Suppressor macrophage (primary cell): ENCODE measurements at places on chromosomes 2 and 18.
A peak's percentile ranks its signal among the peaks of the same experiment; 100 is the strongest.

DNA sequence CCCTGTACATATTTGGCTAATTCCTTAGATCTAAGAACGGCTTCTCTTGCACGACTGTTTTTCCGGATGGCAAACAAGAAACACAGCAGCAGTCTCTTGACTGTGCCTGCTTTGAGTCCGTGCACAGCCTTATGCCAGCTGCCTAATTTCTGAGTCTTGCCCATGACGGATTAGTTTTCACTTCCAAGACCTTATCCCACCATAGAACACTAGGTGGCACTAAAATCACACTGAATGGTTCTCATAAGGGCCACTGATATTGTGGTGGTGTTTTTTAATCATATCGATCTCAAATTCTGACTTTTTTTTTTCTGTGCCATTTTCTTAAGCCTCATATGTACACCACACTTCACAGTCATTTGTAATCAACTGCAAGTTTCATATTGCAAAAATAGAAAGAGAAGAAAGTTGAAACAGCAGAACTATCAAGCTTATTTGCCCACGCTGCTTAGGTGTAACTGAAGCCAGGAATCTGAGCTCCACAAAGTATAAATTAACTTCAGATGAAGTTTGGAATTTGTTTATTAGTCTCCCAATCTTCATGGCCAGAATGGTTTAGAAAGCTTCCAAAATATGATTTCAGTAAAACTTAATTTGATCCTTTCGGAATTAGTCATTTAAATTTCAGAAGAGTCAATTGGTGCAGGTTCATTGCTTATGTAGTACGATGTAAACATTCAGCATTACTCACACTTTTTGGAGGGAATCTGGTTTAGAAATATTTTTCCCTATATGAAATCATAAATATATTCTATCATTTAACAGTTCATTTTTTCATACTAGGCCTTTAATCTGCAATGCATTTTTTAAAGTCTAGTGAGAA, 45.5 kb upstream of the SCN7A start:
- DNase-seq: peak; percentile 66

GRCh38 chr2:203758841-203759689, 52.6 kb downstream of the CD28 start:
- DNase-seq: no peak

- no peak for DNase-seq
Observed at GRCh38 chr2:129705085-129705484, 274.4 kb upstream of the RAB6C start.

DNA sequence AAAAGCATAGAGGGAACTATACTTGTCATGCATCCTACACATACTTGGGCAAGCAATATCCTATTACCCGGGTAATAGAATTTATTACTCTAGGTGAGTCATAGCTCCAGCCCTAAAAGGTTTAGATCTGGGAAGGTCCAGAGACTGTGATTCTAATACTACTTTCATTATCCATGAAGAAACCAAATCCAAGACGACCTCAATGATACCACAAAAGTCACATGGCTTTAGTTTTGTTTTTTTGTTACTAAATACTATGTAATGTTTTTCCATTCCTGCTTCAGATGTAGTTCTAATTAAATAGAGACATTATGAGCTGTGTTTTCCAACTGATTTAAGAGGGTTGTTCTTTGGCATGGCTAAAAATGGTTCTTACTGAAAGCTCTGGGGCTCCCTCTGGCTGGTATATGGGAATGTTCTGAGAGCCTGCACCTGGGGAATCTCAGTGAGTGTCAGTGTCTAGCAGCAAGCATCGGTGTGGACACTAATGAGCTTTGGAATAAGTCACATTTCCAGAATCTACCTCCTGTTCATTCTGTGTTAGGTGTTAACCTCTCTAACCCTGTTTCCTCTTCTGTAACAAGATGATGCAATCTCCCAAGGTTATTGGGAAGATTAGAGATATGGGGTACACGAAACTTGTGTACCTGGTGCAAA, 20.5 kb upstream of the IL1RL2 start:
- DNase-seq: peak; percentile 41

GRCh38 chr2:96143231-96143847, 1.9 kb downstream of the DUSP2 start:
- no peak for DNase-seq

- no peak for DNase-seq
Observed at GRCh38 chr2:168480356-168480755, 24.3 kb downstream of the CERS6 start.

DNA sequence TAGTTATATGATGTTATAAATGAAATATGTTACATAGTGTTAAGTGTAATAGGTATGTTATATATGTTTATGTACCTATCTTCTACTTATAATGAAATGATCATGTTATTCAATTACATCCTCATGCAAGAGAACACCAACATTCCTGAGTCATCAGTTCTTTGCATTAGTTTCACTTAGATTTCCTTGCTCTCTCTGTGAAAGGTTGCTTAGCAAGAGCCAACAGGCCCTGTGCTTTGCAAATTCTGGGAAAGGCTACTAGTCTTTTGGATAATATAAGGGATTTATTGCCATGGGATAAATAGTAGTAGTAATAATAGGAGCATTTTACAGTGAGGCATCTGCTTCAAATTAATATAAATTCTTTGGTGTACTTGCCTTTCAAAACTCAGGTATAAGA, 274.8 kb downstream of the SP3 start:
- no peak for DNase-seq

- peak; percentile 96 for DNase-seq
Observed at GRCh38 chr2:203535078-203535783, at the start of gene RAPH1. Gene RAPH1 (minus strand): TSS chr2:203535301. CDS start chr2:203495353, 39,948 bp downstream.

DNA sequence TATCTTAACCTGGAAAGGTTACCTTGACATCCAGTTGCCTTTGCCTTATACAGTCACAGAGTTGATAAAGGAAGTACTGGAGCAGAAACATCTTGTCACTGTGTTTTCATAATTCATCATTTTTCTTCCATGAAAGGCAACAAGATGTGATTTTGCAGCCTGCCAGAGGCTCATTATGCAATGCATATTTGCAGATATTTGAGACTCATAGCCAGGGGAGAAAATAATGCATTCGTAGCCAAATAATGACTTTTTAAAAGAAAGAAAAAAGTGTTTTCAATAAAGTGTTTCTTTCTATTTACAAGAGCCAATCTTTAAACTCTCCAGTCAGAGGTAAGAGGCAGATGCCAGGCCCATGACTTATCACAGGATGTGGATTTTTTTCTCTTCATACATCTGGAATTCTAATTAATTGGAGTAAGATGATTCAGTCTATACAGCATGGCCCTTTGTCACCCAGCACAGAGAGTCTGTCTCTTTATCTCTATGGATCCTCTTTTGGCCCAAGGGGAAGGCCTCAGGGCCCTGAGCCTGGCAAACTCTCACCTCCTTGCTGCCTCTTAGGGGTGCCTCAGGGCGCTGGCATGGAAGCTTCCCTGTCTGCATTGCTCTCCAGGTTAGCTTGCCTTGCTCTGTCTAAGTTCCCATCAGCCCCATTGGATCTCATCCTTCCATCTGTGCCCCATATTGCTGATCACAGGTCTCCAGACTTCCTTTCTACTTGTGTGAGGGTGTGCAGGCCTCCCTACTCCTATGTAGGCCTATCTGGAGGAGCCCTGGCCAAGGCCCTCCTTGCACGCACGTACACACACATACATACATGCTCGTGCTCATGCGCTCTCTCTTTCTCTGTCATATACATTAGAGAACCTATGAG, 247.7 kb downstream of the TPGS2 start:
- DNase-seq: no peak

- DNase-seq: no peak
Observed at GRCh38 chr2:173355866-173356508, 1.3 kb downstream of the CDCA7 start.

DNA sequence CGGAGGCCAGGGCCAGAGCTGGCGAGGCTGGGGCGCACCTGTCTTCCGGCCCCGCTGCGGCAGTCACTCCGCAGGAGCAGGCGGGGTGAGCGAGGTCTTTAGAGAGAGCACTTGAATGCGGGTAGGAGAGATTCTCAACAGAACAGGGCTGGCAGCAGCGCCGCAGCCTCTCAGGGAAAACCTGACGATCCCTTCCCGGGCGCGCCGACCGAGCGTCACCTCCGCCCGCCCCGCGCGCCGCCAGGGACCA, 526 bp downstream of the PRKRA start:
- DNase-seq: no peak

DNA sequence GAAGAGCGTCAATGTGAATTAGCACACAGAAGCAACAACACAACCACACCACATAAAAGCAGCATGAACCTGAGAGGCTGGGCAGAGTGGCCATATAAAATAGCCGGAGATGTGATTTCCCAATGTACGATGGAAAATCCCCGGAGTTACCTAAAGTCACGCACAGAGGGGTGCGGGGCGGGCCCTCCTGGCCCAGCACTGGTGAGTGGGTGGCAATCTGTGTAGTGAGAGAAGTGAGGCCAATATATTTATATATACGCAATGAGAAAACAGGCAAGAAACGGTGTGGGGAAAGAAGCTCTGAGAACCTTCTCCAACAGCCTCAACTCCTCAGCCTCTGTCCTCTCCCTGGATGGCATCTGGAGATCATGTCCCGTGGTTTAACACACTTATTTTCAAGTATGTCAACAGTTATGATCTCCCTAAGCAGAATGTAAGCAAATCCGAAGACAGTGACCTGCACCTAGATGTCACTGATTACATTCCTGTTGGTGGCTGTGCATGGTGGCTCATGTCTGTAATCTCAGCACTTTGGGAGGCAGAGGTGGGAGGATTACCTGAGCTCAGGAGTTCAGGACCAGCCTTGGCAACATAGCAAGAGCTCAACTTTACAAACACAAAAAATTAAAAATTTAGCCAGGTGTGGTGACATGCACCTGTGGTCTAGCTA, 41.6 kb downstream of the CRACDL start:
- no peak for DNase-seq

GRCh38 chr2:112061299-112061698, 6.2 kb downstream of the TMEM87B start:
- DNase-seq: no peak

GRCh38 chr2:37782721-37783371, 111.4 kb upstream of the CDC42EP3 start:
- no peak for DNase-seq

DNA sequence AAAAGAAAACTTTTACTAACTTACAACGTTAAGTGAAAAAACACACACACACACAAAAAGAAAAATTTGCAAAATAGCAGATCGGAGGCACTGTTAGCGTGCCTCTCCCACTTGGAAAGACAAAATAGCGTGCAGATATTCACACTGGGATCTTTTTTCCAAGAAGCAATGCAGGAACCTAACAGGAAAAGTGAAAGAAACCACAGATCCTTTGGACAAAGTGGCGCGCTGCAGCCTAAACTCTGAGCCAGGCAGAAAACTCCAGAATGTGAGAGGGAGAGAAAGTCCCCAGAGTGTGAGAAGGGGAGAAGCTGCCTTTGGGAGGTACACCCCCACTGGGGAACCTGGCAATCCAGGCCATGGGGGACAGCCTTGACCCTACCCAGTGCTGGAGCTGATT, 70.7 kb upstream of the SERPINE2 start:
- DNase-seq: no peak

- no peak for DNase-seq
Observed at GRCh38 chr2:170141865-170142264, 36.1 kb upstream of the MYO3B start.

GRCh38 chr2:222776792-222777191, 84.0 kb upstream of the ACSL3 start:
- no peak for DNase-seq

DNA sequence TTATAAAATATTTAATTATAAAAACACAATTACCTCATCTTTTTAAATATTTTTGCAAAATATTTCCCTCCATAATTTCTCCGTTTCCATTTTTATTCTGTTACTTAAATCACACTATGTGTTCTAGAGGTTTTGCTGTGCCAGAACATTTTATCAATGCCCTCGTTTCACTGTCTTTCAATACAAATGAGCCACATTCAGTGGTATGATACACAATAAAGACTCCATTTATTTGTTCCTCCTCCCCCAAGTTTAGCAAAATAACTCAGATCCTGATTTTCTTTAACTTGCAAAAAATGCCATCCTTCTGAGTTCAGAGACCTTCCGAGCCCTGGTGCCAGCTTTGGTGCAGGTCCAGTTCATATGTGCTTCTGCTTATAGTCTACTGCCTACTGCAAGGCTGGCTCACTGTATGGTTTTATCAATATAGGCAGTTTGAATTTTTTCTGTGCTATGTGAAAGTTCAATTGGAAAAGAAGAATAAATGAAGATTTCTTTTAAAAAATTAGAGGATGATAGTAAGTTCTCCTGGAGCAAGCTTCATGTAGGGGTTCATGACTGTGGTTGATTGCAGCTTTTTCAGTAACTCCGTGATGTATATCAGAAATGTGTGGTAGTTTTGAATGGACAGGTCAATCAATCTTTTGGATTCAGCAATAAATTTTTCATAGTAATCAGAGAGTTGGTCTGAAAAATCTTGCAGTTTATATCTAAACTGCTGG, 42.5 kb downstream of the APOB start:
- no peak for DNase-seq

DNA sequence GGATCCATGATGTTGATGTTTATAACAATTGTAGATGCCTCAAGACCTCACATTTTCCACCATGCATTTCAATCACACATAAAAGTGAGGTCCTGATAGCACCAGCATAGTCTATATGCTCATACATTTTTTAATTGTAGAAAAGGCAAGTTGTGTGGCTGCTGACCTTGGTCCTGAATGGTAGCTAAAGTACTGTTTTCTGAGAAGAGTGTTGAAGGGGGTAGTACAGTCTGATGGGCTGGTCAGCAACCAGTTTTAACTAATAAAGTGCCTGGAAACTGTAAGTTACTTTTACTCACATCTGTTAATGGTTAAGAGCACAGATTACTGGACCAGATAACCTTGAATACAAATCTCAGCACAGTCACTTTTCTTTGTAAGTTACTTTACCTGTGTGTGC, 15.9 kb downstream of the ZNF638 start:
- no peak for DNase-seq
